A549 treated with Hydrocortisone at 1 μM for 4 hours (cell line): ENCODE measurements at places on chromosomes 13 and 19. TPM values are rescaled to one million over a fixed set of nuclear protein-coding genes. Genes with fewer than 3 reads are reported as not detected.

The SLC6A16 gene
- 0.77 to 1.3 TPM (median 0.85 TPM) in 5 replicates for total RNA-seq

The DHX34 gene
- 31.8 to 37.2 TPM (median 35.8 TPM) in 5 replicates for total RNA-seq

The PTGER1 gene
- 0.07 to 0.15 TPM (median 0.08 TPM) in 3 of 5 replicates, not detected in the others for total RNA-seq

The PCID2 gene
- 38.5 to 43.4 TPM (median 39.9 TPM) in 5 replicates for total RNA-seq

The TDRD3 gene
- total RNA-seq: 4.5 to 5.7 TPM (median 5.2 TPM) in 5 replicates
